ENCODE measurements at places on chromosomes 5 and 9. TPM values are rescaled to one million over a fixed set of nuclear protein-coding genes. Genes with fewer than 3 reads are reported as not detected.

DNA sequence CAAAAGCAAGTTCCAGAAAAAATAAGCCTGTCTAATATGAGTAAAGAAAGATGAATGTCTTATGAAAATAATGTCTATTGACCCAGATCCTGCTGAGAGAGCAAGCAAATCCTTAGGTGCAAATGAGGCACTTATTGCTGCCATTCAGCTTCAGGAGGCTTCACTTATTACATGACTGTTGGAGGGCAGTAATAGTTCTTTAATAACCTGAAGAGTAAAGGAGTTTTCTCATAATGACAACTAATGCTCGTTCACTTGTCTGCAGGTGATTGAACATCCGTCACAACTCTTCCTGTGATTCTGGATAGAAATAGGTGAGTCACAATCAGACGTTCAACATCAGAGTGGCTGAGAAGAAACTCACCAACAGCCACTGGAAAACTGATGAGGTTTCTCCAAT, 58.3 kb downstream of the SPOCK1 start:
- H3K4me3 ChIP-seq = no peak overlapping the region
- DNase-seq = no peak
- no peaks in the 10 kb centered on the region for H3K4me1 ChIP-seq
- H3K27me3 ChIP-seq = peaks cover 10% of the 10 kb centered on the region
- H3K36me3 ChIP-seq = no peaks in the 10 kb centered on the region
- H3K27ac ChIP-seq = no peak overlapping the region

Gene WNK2
- total RNA-seq = 0.89 TPM

Gene MROH2B
- total RNA-seq = not detected

Gene ESM1
- total RNA-seq = not detected
